NCI-H2081 treated with DMSO at 0.1 percent for 48 hours (cell line): ENCODE measurements at places on chromosomes 3 and 15.

GRCh38 chr3:14124223-14124614, 451 bp downstream of the CHCHD4 start:
- DNase-seq, result no peak

DNA sequence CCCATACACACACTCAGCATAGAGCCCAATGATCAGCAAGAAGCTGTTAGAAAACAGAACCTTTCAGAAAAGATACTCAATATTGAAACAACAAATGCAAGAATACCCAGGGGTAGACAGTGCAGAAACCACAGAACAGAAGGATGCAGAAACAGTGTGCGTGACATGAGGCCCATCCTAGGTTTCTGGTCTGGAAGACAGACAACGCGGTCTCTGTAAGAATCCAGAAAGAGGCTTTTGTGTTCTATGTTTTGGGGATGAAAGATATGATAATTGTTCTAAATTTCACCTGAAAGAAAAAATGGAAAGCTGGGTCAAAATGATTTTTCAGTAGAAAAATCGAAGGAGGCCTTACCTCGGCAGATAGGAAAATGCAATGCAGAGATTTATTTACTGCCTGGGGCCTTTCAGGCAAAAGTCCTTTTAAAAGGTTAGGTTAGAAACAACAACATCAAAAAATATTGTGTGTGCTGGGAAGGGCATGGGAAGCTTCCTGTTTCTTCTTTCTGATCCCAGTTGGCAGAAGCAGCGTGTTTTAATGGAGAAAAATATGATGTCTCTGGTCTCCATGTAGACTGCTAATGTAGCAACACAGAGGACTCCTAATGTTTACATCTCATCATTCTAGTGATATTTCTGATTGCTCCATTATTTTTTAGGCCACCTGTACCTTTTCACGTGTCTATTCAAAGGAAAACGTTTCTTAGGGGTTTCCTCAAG, 17.0 kb downstream of the SYNM start:
- DNase-seq, result no peak

GRCh38 chr3:81245043-81245442, 516.4 kb downstream of the GBE1 start:
- no peak for DNase-seq

DNA sequence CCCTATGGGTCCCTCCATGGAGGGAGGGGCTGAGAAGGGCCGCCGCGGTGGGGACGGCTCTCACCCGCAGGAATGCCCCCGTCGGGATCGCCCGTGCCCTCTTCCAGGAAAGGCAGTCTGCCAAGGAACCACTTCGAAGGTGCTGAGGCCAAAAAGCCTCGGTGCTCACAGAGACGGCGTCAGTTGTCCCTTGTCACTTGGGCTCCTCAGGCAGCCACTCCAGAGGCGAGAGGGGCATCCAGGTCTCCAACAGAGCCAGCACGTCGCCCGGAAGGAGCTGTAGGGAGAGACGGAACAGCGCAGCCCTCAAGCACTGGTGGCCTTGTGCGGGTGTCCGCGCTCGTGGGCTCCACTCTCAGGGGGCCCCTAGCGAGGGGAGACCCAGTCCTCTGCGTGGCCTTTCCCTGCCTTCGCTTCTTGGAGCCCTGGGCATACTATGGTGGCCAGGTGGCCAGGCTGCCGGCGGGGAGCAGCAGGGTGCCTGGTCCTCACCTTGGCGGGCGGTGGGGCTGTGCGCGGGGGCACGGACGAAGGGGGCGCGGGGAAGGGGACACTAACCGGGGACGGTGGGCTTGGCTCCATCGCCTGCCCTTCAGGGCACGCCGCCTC, 994 bp downstream of the MESP1 start:
- DNase-seq, result no peak

- no peak for DNase-seq
Measured at GRCh38 chr3:26312816-26313215, 309.8 kb upstream of the LRRC3B start.

DNA sequence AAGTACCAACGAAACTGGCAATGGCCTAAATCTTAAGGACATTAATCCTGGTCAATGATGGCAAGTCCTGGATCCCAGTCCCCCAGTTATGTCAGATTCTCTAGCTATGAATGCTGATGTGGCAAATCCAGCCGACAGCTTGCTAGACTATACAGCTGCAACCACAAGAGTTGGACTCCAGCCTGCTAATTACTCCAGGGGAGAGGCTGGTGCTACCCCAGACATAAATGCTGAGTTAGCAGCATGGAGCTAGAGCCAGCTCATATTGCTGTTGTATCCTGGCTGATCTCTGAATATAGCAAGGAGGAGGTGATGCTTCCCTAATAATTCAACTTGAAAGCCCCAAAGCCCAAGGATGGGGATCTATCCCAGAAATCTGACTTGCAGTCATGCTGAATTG, 207.1 kb downstream of the LRRN1 start:
- no peak for DNase-seq

GRCh38 chr3:55620351-55621025, 133.4 kb upstream of the WNT5A start:
- no peak for DNase-seq

GRCh38 chr3:7518026-7518425, 657.1 kb downstream of the GRM7 start:
- no peak for DNase-seq

DNA sequence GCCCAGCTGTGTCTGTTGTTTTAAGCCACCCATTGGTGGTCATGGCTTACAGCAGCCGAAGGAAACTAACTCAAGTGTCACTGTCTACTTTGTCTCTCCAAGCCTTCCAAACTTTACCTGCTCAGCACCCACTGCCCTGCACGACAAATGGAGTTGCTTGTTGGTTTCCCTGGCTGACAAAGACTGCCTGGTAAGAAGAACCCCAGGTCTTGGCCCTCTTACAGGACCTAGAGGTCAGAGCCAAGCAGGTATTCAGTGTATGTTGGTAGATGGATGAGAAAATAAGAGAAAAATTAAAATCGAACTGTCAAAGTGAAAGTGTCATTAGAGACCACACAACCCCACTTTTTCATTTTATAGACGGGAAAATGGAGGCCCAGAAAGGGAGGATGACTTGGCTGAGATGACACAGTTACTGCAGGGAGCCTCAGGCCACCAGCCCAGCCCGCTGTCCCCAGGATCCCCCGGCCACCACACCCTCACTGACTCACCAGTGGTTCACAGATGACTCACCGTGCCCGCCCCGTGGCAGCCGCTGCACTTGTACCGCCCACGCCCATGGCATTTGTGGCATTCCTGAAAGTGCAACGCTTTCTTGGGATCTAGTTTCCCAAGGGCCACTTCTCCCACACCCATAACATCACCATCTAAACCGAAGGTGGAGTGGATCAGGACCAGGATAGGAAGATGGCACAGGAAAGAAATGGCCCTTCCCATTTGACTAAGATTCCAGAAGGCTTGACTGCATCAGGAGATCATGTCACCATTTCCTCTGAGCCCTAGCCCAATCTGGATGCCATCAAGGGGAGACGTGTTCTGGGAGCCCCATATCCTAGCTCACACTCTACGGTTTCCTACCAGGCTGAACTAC, 15.2 kb downstream of the SSUH2 start:
- DNase-seq, result no peak

- DNase-seq, result no peak
Measured at GRCh38 chr15:45187894-45188830, at the start of gene SHF. Gene SHF (minus strand): TSS chr15:45187966. CDS start chr15:45187951, 15 bp downstream.

- no peak for DNase-seq
Measured at GRCh38 chr3:127637971-127638370, 9.0 kb downstream of the PODXL2 start.

GRCh38 chr15:101306341-101307047, 11.4 kb upstream of the SNRPA1 start:
- DNase-seq, result no peak

- DNase-seq, result no peak
Measured at GRCh38 chr15:97708252-97708651, 252.3 kb upstream of the ARRDC4 start.

- no peak for DNase-seq
Measured at GRCh38 chr3:136624894-136625815, 127.0 kb downstream of the STAG1 start.

DNA sequence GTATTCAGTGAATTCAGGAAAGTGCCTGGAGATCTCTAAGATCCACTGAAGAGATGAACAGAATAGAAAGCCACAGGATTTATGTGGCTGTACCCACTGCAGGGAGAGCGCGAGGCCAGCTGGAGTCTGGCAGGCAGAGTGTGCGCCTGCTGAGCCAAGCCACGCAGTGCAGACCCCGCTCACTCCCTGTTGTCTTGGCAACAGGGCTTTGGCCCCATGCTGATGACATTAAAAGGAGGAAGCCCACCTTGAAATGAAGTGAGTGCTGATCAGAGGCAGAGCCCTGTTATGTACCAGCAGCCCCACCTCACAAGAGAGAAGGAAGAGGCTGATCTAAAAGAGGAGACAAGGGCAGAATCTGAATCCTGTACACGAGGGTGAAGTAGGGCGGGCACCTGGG, 36.7 kb downstream of the PXYLP1 start:
- DNase-seq, result no peak

GRCh38 chr15:86082619-86083380, 3.1 kb downstream of the AGBL1 start:
- DNase-seq, result no peak

GRCh38 chr3:161337311-161337710, 34.0 kb downstream of the SPTSSB start:
- no peak for DNase-seq

GRCh38 chr3:31277582-31277981, 255.1 kb upstream of the STT3B start:
- no peak for DNase-seq

DNA sequence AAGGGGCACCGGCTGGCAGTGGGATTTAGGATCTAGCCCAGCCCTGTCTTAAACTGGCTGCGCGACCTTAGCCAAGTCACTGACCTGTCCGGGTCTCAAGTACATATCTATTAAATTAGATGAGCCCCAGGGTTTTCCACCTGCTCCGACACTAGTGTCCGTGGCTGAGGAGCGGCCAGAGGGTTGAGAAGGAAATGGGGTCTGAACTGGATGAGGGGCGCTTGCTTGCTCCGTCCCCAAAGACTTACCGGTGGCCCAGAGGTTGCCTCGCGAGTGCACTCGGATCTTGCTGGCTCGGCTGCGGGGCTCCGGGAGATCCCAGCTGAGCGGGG, 285 bp downstream of the NMB start:
- DNase-seq, result no peak

- no peak for DNase-seq
Measured at GRCh38 chr3:18649666-18650363, 224.7 kb upstream of the SATB1 start.

- DNase-seq, result no peak
Measured at GRCh38 chr3:120764206-120764605, 21.7 kb downstream of the GTF2E1 start.

- no peak for DNase-seq
Measured at GRCh38 chr15:41893422-41894250, at the start of gene SPTBN5. Gene SPTBN5 (minus strand): TSS chr15:41894053. CDS start chr15:41893497, 556 bp downstream.

GRCh38 chr3:113117511-113118234, 93.7 kb upstream of the BOC start:
- DNase-seq, result no peak

- DNase-seq, result no peak
Measured at GRCh38 chr3:53725387-53725995, 120.7 kb downstream of the CHDH start.

DNA sequence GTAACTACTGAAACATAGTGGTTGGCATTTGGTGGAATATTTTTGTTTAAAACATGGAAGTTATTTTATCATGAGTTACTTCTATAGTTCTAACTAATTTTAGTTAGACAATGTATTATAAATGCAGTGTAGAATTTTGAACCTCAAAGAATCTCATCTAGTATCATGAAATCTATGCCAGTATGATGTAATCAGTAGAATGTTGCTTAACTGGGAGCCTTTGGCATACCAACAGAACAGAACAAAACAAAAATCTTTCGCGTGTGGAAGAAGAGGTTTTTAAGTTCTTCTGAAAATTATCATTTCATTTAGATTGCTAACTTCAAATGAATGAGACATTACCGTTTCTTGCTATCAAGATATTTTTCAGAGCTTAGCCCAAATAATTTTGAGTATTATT, 98.4 kb upstream of the LRRFIP2 start:
- DNase-seq, result no peak

DNA sequence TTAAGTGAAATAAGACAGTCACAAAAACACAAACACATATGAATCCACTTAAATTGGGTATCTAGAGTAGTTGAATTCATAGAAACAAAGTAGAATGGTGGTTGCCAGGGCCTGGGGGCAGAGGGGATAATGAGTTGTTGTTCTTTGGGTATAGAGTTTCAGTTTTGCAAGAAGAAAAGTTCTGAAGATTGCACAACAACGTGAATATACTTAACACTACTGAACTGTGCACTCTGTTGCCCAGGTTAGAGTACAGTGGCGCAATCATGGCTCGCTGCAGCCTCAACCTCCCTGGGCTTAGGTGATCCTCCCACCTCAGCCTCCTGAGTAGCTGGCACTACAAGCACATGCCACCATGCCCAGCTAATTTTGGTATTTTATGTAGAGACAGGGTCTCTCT, 14.9 kb downstream of the GRAMD2A start:
- no peak for DNase-seq

DNA sequence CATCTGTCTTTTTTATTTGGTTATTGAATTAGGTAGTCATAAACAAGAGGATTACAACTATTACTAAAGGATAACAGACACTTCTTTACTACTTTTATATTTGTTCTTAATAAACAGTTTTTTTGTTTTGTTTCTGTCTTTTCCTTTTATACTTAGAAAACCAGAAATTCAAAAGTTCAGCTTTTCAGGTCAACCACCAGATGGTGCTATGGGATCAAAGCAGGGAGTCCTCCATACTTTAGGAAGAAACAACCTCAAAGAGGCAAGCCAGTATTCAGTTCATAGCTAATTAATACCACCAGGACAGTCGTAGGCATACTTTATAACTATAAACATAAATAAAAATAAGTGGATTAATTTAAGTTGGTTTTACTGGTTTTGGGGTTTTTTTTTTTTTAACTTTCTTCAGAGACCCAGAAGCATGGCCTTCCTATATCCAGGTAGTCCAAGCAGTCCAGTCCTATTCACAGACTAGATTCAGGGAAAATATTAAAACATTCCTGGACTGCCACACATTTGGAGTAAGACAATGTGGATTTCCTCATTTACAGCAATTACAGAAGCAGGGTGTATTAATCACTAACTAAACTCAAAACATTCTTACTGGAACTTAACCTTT, 16.0 kb upstream of the EID1 start:
- peak; percentile 47 for DNase-seq

- no peak for DNase-seq
Measured at GRCh38 chr3:24522146-24522579, 27.5 kb upstream of the THRB start.

GRCh38 chr15:99273801-99274200, 22.5 kb downstream of the LRRC28 start:
- DNase-seq, result no peak

DNA sequence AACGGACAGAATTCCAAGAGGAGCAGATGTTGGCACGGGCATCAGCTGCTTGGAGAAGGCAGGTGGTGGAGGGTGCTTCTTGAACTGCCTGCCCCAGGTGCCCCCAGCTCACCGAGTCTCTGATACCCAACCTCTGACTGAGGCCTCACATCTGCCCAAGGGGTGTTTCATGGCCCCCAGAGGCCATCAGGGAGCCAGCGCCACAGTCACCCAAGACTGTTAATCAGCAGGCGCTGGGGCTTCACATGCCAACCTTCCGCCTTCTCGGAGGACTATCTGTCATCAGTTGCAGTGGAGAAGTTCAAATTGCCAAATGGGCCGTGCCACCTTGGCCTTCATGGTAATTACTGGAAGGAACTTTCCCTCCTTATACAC, 61.9 kb upstream of the SLC6A1 start:
- no peak for DNase-seq
